ENCODE measurements at places on chromosomes 3 and 15. TPM values are rescaled to one million over a fixed set of nuclear protein-coding genes. Genes with fewer than 3 reads are reported as not detected.

Gene DAPK2
- 2.2 TPM for total RNA-seq

Gene KNL1
- 65.0 TPM for total RNA-seq

Gene TRH
- not detected for total RNA-seq

Gene OR5K4
- not detected for total RNA-seq

Gene HRG
- not detected for total RNA-seq

Gene BNC1
- 13.8 TPM for total RNA-seq

Gene PRKAR2A
- 48.3 TPM for total RNA-seq

Gene SEMA5B
- not detected for total RNA-seq

Gene ATP8B4
- total RNA-seq: 1.0 TPM

Gene ADIPOQ
- total RNA-seq: not detected

Gene CMTM7
- 12.4 TPM for total RNA-seq

Gene FBXO40
- total RNA-seq: not detected

Gene FBXO45
- 11.8 TPM for total RNA-seq

Gene ITIH1
- total RNA-seq: not detected

Gene PIK3CA
- 16.5 TPM for total RNA-seq

Gene RNU6-1
- not detected for total RNA-seq

Gene PIF1
- 43.9 TPM for total RNA-seq

Gene CHMP2B
- total RNA-seq: 31.1 TPM

Gene ECE2
- total RNA-seq: not detected
